ENCODE measurements at places on chromosomes 2 and 18.

DNA sequence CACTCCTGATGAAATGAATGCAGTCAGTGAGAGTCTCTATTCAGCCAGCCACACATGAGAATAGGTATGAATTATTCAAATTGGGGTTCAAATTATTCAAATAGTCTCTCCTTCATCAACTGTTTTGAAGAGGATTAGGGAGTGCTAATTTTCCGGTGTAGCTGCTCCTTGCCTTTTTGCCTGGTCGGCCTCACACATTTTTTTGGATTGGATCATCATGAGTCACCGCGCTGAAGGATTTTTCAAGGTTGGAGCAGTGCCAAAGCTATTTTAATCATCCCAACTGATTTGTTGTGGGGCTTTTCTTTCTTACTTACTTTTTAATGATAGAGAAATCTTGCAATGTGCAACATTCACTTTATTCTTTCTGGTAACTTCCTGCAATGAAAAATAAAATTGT lies 2.4 kb upstream of the DTNA start:
- peak; percentile 87 for DNase-seq

DNA sequence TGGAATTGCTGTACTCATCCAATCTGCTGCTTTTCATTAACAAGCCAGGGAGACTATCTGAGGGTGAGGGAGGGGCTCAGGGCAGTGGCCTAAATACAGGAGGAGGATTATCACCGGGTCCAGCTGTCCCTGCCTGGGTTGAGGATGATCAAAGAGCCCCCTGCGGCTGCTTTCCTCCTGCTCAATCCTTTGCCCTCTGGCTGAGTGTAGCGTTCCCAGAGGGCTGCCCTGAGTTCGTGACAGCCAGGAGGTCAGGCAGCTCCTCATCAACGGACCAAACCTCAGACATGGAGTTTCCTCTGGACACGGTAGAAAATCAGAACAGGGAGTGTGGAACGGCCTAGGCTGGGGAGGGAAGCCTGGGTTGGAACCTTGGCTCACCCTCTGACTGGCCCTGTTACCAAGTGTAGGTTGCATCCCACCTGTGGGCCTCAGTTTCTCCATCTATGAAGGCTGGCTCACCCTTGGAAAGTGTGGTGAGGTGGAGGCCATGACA lies 23.5 kb downstream of the CIB4 start:
- no peak for DNase-seq

GRCh38 chr2:17604050-17604449 lies 63.6 kb downstream of the VSNL1 start:
- no peak for DNase-seq

DNA sequence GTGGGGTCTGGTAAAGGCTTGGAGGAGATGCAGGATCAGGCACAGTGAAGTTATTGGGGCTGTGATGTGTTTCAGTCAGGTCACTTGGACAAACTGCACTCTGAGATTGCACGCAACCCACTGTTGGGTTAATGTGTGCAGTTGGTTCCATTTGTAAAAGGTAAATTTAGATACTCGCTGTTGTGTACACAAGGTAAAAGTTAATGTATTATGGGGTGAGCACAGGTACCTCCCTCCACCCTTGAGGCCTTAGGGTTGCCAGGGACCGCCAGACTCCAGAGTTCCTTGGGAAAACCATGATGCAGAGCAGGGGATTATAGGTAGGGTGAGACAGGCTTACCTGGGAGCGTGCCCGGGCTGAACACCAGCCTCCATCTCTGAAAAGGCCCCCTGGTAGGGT lies 20.1 kb downstream of the IMPA2 start:
- no peak for DNase-seq

DNA sequence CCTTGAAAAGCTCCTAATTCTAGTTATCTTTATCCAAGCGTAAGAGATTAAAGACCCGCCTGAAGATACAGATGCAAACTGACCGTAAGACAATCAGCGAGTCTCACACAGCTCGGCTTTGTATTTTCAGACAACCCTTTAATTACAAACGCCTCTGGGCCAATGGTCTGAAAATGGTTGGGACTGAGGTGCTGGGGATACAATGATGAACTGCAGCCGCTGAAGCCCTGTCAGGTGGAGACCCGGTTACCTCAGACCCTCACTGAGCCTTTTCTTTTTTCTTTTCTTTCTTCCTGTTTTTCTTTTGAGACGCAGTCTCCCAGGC lies 715 bp upstream of the CFAP36 start:
- DNase-seq, result no peak

- DNase-seq, result peak; percentile 46
Observed at GRCh38 chr18:76765649-76766048, 56.7 kb upstream of the ZNF236 start.

- DNase-seq, result no peak
Observed at GRCh38 chr2:25229279-25230197, 61.2 kb upstream of the POMC start.

DNA sequence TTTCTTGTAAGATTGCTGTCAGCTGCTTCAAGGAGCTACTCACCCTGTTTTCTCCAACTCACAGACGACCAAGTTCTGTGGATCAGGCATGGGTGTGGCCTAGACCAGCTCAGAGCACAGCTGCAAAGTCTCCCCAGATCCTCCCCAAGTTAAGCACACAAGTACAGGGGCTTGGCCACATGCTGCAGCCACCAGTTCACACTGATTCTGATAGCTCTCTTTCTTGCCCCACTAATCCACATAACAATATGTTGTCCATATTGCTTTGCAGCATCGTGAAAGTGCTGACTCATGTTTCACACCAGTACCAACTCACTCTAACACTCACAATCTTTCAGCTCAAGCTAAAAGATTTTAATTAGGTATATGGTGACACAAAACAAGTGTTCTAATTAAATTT lies 437.0 kb downstream of the PARD3B start:
- DNase-seq, result no peak

DNA sequence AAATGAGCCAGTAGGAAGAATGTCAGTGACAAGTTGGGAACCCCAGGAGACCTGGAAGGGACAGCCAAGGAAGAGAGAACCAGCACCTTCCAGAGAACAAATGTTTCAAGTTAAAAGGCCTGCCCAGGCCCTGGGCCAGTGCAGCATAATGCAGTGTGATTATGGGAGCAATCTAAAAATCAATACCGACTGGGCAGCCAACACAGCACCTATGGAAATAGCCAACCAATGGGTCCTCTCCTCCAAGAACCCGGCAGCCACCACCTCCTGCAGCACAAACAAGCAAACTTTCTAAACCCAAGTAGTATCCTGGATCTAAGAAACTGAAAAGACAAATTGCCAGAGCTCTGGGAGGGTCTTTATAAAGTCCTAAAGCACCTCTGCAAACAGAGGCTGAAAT lies 71.7 kb downstream of the CLHC1 start:
- no peak for DNase-seq

DNA sequence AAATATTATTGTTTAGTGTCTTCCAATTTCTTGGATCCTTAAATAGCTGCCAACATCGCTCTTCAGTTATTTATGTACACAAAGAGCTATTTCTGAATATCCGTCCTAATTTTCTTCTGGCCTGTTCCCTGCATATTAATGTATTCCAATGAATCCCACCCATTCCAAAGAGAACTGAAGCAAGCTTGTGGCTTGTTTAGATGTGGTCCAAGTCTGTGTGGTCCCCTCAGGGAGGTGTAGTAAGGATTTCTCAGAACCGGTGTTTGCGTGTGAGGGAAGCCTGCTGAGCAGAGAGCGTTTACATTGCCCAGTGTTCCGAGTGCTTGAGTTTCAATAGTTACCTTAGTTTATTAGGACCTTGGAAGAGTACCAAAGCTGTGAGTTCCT lies 25.1 kb upstream of the IL1R1 start:
- no peak for DNase-seq

DNA sequence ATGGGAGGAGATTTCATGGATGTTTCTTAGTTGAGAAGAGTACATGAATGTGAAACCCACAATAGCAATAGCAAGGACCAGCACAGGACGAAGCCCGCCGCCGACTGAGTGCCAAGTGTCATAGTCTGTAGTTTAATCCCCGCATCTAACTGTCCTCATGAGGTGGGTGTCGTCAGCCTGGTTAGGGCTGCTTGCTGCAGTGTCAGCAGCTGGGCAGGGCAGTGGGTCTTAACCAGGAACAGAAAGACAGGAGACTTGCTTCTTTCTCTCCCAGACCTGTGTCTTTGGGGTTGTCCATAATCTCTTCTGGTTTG lies 146.6 kb downstream of the VAPA start:
- no peak for DNase-seq

DNA sequence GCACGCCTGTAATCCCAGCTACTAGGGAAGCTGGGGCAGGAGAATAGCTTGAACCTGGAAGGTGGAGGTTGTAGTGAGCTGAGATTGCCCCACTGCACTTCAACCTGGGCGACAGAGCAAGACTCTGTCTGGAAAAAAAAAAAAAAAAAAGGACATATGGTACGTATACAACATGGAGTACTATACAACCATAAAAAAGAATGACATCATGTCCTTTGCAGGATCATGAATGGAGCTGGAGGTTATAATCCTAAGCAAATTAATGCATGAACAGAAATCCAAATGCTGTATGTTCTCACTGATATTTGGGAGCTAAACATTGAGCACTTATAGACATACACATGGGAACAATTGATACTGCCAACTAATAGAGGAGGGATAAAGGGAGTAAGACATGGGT lies 99.3 kb upstream of the KCNJ3 start:
- DNase-seq, result no peak

GRCh38 chr2:117562654-117563053 lies 251.8 kb upstream of the DDX18 start:
- no peak for DNase-seq

GRCh38 chr18:58937071-58937886 lies 72.6 kb downstream of the ZNF532 start:
- DNase-seq, result peak; percentile 53

DNA sequence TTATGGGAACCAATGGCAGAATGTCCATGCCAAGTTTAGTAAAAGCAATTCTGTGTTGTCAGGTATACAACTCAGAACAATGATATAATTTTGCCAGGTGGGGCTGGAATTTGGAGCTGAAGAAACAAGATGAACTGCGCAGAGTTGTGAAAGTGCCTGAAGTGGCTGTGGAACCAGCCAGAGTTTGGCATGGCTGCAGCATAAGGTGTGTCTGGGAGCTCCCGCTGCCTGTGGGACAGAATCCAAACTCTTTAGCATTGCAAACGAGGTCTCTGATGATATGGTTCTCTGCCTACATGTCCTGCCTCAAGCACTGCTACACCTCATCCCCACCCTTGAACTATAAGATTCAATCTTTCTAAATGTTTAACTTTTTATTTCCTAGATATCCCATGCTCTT lies 909.7 kb downstream of the EPHA4 start:
- DNase-seq, result no peak

DNA sequence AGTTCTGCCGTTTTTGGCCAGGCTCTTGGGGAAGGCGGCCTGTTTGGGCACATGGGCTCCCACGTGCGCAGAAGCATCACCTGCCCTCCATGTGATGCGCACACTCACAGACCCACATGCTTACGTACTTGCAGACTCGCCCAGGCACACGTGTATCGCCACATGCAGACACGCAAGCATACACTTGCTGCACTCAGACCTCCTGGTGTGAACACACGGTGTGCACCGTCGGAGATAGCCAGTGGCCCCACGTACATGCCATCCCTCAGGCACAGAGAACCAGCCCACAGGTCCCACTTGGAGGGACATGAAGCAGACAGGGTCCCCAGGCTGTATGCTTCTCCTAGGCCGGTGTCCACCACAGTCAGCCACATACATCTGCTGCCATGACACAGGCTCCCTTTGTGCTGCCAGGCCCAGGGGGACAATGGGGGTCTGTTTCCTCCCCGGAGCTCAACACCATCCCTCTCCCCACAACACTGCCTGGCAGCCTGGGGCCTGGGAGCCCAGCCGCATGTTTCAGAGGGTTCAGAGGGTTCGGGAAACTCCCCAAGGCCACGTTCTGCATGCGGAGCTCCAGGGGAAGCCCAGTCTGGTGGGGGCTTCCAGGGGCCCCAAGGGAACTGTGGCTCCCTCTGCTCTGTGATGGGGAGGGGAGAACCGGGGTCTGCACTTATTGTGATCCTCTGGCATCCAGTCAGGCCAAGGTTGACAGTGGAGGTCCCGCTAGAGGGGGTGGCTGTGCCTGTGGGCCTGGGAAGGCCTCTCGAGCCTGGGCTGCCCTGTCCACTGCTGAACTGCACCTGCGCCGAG lies 208.1 kb upstream of the HAAO start:
- DNase-seq, result no peak

DNA sequence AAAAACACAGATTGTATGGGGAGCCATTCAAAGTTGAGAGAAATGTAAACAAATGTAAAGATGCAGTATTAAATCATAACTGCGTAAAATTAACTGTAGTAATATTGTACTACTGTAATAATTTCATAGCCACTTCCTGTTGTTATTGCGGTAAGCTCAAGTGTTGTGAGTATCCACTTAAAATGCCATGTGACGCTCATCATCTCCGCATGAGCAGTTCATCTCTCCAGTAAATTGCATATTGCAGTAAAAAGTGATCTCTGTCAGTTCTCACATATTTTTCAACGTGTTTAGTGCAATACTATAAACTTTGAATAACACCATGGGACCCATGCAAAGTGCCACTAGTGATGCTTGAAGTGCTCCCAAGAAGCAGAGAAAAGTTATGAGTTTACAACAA lies 41.8 kb upstream of the SP3 start:
- no peak for DNase-seq

DNA sequence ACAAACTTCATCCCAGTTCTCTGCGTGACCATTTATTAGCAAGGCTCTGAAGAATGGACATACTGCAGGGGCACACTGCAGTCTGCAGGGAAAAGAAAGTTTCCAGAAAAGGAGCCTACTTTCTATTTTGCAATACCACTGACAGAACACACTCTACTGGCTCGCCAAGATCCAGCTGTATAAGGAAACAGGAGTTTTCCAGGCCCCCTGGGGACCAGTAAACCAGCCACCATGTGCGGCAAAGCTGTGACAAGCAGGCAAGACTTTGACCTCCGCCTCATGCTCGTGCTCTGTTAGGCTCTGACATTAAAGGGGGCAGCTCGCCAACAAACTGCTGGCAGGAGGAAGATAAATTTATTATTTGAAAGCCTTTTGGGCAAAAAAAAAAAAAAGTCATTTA lies 67.3 kb downstream of the CCBE1 start:
- no peak for DNase-seq

- DNase-seq, result no peak
Observed at GRCh38 chr2:70941186-70941585, 5.5 kb downstream of the ATP6V1B1 start.

GRCh38 chr2:72895154-72895553 lies 7.9 kb downstream of the SPR start:
- peak; percentile 28 for DNase-seq

GRCh38 chr2:78465707-78466106 lies 559.8 kb upstream of the REG3G start:
- peak; percentile 1 for DNase-seq

Measured in kidney tubule cell (primary cell).